Activated CD4-positive, alpha-beta T cell treated with anti-CD3 and anti-CD28 coated beads, Interleukin-2, amount 10 ng/mL, durations not matched to agents 24 days and 14 days (primary cell): ENCODE measurements at places on chromosomes 2 and 18. TPM values are rescaled to one million over a fixed set of nuclear protein-coding genes. Genes with fewer than 3 reads are reported as not detected.

The ZSWIM2 gene
- not detected in 2 replicates for total RNA-seq

The CENPA gene
- 21.8 and 23.6 TPM in 2 replicates for total RNA-seq

The RNF125 gene
- total RNA-seq = 32.6 and 35.0 TPM in 2 replicates

The FOXI3 gene
- total RNA-seq = not detected in 2 replicates

DNA sequence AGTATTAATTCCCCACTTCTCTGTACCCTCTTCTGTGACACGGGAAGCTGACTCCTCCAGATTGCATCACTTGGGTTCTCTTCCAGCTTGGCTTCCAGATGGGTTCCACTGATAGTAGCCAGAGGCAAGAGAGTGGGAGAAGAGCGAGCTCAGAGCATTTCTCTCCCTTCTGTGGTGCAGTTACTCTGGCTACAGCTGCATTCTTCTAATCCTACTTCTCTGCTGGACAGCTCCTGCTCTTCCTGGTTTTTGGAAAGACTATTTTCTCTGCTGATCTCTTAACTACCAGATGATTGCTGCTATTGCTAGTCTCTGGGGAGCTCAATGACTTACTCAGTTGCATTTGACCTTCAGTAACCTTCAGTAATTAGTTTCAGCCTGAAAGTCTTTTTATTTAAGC, 187.5 kb upstream of the MAP2 start:
- DNase-seq = no peak

DNA sequence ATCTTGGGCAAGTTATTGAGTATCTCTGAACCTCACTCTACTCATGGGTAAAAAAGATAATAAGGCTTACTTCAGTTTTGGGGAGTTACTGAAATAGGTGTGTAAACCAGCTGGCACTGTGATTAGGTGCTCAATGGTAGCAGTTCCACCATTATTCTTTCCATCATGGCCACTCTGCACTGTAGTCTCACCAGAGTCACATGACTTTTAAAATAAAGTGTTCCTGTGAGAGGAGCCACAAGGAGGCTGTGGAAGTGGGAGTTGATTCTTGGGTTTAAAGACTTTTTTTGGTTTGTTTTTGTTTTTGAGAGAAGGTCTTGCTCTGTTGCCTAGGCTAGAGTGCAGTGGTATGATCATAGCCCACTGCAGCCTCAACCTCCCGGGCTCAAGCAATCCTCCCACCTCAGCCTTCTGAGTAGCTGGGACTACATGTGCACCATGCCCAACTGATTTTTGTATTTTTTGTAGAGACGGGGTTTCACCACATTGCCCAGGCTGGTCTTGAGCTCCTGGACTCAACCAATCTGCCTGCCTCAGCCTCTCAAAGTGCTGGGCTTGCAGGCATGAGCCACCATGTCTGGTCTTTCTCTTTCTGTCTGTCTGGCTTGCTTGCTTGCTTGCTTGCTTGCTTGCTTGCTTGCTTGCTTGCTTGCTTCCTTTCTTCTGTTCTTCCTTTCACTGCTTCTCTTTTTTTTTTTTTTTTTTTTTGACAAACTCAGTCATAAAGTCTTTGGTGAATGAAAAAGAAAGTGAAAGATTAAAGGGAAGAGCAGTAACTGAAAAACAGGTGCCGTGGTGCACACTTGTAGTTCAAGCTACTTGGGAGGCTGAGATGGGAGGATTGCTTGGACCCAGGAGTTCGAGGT, 21.2 kb upstream of the ACVR1 start:
- peak; percentile 88 for DNase-seq

DNA sequence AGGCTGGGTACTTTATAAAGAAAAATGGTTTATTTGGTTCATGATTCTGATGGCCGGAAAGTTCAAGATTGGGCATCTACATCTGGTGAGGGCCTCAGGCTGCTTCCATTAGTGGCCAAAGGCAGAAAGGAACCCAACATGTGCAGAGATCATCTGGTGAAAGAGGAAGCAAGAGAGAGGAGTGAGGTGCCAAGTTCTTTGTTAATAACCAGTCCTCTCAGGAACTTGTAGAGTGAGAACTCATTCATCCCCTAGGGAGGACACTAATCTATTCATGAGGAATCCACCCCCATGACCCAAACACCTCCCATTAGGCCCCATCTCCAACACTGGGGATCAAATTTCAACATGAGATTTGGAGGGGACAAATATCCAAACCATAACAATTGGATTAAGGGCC, 17.8 kb upstream of the SERPINE2 start:
- no peak for DNase-seq

GRCh38 chr18:53385889-53386288, 838.6 kb downstream of the MBD2 start:
- DNase-seq = no peak

- DNase-seq = no peak
Observed at GRCh38 chr18:25239581-25240419, 112.2 kb downstream of the ZNF521 start.
